G401 (cell line): ENCODE measurements at places on chromosomes 5 and 9. TPM values are rescaled to one million over a fixed set of nuclear protein-coding genes. Genes with fewer than 3 reads are reported as not detected.

Gene FSTL4
- total RNA-seq: not detected in 2 replicates

- peak; percentile 75 for DNase-seq
Measured at GRCh38 chr5:72036951-72037350, 70.3 kb upstream of the MAP1B start.

- no peak for DNase-seq
Measured at GRCh38 chr5:102554082-102554481, 55.3 kb upstream of the SLCO6A1 start.

Gene PCSK5
- 4.9 and 5.3 TPM in 2 replicates for total RNA-seq

Gene MLANA
- not detected in 2 replicates for total RNA-seq

DNA sequence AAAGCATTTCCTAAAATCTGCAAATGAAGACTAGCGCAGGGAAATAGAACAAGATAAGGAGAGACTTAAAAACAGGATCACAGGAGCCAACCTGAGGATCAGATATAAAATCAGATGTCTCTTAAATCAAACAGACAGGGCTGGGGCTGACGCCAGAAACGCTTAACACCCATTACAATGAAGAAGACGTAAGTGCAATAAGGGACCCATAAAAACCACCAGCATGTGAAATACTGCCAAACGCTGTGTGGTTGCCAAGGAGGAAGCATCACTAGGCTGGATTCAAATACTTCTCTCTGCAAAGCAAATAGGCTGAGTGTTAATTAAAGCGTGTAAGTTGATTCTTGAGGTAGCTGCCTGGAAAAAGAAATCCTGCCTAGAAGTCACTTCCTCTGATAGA lies 74.4 kb upstream of the ATP10B start:
- peak; percentile 74 for DNase-seq

- DNase-seq: no peak
Measured at GRCh38 chr5:119028575-119028974, 40.2 kb upstream of the DTWD2 start.

GRCh38 chr5:165127941-165128340 lies 1622.5 kb downstream of the MAT2B start:
- DNase-seq: no peak

DNA sequence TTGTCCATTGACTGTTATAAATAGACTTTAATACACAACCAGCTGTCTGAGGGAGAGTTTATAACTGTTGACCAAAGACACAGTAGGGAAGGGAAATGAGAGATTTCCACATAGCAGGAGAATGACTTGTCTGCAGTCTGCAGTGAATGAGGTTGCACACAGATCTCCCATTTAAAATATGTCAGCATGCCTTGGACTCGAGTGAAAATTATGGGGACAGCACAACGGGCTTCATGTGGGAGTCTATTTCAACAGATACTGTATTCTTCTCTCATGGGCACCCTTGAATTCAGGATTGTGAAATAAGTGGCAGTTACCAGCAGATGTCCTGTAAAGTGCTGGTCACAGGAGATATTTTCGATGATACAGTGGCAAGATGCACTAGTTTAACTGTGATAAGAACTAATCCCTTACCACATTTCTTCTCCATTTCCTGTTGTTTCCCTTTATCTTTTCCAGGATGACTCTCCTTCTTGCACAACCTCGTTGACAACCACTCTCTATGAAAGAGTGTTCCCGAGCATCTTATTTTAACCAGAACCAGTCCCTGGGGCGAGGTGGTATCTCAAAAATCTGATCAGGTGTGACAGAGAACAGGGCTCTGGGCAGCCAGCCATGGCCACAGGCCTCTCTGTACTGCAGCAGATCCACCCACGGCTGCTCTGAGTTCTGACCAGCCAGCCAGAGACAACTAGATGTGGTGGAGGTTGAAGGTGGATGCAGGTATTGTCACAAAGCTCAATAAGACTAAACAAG lies 51.5 kb upstream of the MAP3K1 start:
- peak; percentile 84 for DNase-seq
